Naive B cell (primary cell): ENCODE measurements at places on chromosomes 7 and 10.

DNA sequence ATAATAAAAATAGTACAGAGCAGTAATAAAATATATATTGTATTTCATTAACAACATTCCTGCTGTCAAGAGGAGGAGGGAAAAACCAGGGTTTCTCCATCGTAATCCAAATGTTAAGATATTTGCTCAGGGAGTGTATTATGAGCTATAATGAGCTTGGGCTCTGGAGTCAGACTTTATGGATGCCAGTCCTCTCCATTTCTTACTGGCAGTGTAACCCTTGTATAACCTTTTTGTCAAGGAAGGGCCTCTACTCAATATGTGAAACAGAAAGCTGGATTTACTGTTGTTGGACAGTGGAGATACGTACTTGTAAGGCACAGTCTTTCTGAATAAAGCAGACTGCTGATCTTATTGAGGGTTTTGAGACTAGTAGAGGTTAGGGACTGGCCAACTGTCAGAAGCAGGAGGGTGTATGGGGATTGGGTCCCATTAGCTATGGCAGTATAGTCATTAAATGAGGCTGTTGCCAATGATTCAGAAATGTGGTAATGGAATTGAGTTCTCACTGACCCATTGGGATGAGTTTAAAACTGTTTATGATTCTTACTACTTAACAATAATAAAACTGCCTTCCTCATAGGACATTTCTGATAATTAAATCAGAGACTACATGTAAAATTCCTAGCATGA is 56.5 kb downstream of the ZNF277 start:
- no peak for DNase-seq

DNA sequence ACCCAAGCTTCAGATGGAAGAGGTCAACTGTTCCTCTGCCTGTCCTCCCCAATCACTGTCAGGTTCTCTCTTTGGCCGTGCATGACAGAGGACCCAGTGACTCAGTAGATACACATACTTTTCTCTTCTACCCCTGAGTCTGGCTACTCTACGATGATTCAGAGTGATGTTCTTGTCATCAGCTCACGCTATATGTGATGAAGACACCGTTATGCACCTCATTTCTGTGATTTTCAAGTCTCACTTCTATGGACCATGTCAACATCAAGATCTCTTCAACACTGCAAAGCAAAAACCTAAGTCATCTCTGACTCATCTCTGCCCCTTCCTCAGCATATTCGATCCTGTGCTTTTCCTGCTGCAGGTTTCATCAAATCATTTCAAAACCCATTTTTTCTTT is 76.6 kb upstream of the DGKI start:
- no peak for DNase-seq

- DNase-seq = no peak
These were observed 44.4 kb downstream of the AMZ1 start for GRCh38 chr7:2732388-2732787.

DNA sequence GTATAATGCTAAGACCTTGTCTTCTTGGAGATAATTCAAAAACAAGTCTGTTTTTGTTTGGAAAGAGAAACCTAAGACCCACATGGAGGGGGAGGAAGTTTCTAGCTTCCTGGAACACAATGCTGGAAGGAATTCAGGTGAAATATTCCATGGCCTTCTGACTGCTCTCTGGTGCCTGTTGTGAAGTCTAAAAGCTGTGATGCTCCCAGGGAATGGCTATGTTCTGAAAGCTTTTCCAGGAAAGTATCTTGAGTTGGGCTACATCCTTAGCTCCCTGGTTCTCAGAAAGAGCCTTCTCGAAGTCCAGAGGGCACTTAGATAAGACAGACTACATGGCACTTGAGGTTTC is 12.5 kb upstream of the PFKP start:
- no peak for DNase-seq

DNA sequence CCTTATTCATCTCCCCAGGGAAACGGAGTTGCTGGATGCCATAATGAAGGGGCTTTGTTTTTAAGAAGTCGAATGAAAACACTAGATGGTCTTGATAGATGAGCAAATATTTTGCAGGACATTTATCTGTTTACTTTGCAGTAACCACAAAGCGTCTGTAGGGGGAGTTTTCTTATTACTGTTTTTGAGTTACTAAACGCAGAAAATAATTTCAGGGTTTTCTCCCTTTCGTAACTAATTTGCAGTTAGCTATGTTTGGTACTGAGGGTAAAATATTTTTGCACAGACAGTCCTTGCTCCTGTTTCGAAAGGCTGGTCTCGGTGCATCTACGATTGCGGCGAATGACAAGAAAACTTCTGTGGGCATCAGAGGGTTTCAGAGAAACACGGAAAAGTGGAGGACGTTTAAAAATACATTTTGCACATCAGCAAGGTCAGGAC is 505.6 kb upstream of the MKI67 start:
- DNase-seq = no peak

GRCh38 chr10:118664321-118664720 is 68.9 kb upstream of the PRLHR start:
- DNase-seq = no peak

- DNase-seq = no peak
These were observed 166.1 kb upstream of the NPSR1 start for GRCh38 chr7:34491899-34492298.
